ENCODE measurements at places on chromosomes 5 and 9. TPM values are rescaled to one million over a fixed set of nuclear protein-coding genes. Genes with fewer than 3 reads are reported as not detected.

INSL4 gene
- total RNA-seq = not detected

FSTL4 gene
- not detected for total RNA-seq

FCHO2 gene
- total RNA-seq = 8.0 TPM

RC3H2 gene
- total RNA-seq = 46.0 TPM

ISL1 gene
- 0.30 TPM for total RNA-seq

FLT4 gene
- 0.46 TPM for total RNA-seq

DPP7 gene
- 69.1 TPM for total RNA-seq

Data from smooth muscle cell of the umbilical artery (primary cell).